ENCODE measurements at places on chromosomes 5 and 9. TPM values are rescaled to one million over a fixed set of nuclear protein-coding genes. Genes with fewer than 3 reads are reported as not detected.

EIF4EBP3 gene
- total RNA-seq: 5.2 TPM

CFAP90 gene
- total RNA-seq: not detected

TYRP1 gene
- total RNA-seq: not detected

PCDHB5 gene
- 0.44 TPM for total RNA-seq

DNA sequence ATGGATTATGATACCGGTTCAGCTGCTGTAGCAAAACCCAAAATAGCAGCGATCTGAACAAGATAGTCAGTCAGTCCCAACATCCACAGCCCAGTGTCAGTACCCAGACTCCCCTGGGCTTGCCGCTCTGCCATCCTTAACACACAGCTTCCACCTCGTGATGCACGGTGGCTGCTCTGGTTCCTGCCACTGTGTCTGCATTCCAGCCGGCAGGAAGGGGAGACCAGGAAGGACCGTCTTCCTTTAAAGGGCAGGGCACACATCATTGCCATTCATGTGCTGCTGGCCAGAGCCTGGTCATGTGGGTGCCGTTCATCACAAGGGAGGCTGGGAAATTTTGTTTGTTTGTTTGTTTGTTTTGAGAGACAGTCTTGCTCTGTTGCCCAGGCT, 131.0 kb upstream of the IER5L start:
- H3K27ac ChIP-seq: no peak overlapping the region
- no peaks in the 10 kb centered on the region for H3K27me3 ChIP-seq
- H3K4me3 ChIP-seq: no peak overlapping the region
- no peaks in the 10 kb centered on the region for H3K36me3 ChIP-seq
- no peaks in the 10 kb centered on the region for H3K4me1 ChIP-seq

DNA sequence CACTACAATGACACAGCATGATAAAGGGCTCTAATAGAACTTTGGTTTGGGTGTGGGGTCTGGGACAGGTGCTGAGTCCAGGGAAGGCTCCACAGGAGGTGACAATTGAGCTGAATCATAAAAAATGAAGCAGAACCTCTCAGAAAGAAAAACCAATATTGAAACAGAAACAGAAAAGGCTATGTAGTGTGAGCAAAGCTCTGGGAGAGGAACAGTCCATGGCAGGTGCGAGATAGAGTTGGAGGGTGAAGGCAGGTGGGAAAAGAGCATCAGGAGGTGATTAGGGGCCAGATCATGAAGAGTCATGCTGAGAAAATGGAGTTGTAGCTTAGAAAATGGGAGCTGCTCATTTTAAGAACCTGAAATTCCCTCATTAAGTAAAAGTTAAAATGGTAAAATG, 164.9 kb downstream of the KCTD16 start:
- no peak overlapping the region for H3K4me3 ChIP-seq
- no peaks in the 10 kb centered on the region for H3K4me1 ChIP-seq
- DNase-seq: no peak
- H3K36me3 ChIP-seq: no peaks in the 10 kb centered on the region

GRCh38 chr5:14445576-14446290, 135.9 kb upstream of the OTULINL start:
- no peaks in the 10 kb centered on the region for H3K36me3 ChIP-seq
- H3K4me3 ChIP-seq: peak overlapping the region; percentile 4
- no peaks in the 10 kb centered on the region for H3K27me3 ChIP-seq

GRCh38 chr9:296411-296810, 81.7 kb downstream of the DOCK8 start:
- no peak for DNase-seq
- H3K36me3 ChIP-seq: no peaks in the 10 kb centered on the region
- H3K4me1 ChIP-seq: peaks cover 18% of the 10 kb centered on the region
- no peaks in the 10 kb centered on the region for H3K27me3 ChIP-seq
- peak overlapping the region; percentile 61 for H3K27ac ChIP-seq
- no peak overlapping the region for H3K4me3 ChIP-seq

DNA sequence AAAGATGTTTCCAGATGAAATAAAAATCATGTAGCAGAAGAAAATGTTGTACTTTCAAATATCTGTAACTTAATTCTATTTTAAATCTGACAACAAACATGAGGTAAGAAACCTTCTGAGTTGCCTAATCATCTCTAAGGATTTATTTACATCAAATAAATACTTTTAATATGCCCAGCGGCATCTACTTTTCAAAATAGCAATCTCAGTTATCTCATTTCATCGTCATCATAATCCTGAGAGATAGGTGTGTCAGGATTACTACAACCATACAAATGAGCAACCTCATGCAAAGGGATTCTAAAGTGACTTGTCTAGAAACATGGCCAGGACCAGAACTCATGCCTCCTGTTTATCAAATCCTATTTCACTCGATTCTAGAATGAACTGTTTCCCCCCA, 49.5 kb downstream of the DENND1A start:
- no peak for DNase-seq
- no peak overlapping the region for H3K4me3 ChIP-seq
- H3K27ac ChIP-seq: no peak overlapping the region
- no peaks in the 10 kb centered on the region for H3K4me1 ChIP-seq
- no peaks in the 10 kb centered on the region for H3K27me3 ChIP-seq

GRCh38 chr5:154308443-154309370, 118.2 kb downstream of the GALNT10 start:
- no peaks in the 10 kb centered on the region for H3K27me3 ChIP-seq
- no peak overlapping the region for H3K27ac ChIP-seq
- no peak overlapping the region for H3K4me3 ChIP-seq
- no peak for DNase-seq
- H3K4me1 ChIP-seq: no peaks in the 10 kb centered on the region
- no peaks in the 10 kb centered on the region for H3K36me3 ChIP-seq

GRCh38 chr5:91119217-91119616, 263.9 kb downstream of the ARRDC3 start:
- no peaks in the 10 kb centered on the region for H3K27me3 ChIP-seq
- H3K36me3 ChIP-seq: no peaks in the 10 kb centered on the region
- no peak for DNase-seq
- H3K4me3 ChIP-seq: no peak overlapping the region

DNA sequence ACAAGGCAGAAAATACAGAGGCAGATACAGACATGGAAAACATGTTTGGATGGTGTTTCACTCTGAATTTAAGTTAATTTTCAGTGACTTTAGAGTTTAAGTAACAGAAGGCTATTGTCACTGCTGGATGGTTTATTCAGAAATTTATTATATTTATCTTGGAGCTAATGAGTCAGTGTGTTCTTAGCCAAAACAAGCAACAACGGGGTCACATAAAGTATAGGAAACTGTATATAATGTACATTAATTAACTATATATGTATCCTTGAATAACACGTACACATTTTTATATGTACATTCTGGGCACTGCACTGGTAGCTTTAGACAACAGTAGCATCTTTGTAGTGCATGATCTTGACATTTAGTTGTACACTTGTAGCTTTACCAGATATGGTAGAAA, 30.7 kb downstream of the CYLC2 start:
- DNase-seq: no peak
- H3K27ac ChIP-seq: no peak overlapping the region
- no peak overlapping the region for H3K4me3 ChIP-seq
- H3K27me3 ChIP-seq: no peaks in the 10 kb centered on the region
- H3K4me1 ChIP-seq: no peaks in the 10 kb centered on the region

- peaks cover 32% of the 10 kb centered on the region for H3K4me1 ChIP-seq
- H3K27me3 ChIP-seq: no peaks in the 10 kb centered on the region
- H3K4me3 ChIP-seq: no peak overlapping the region
- DNase-seq: no peak
Observed at GRCh38 chr9:110356639-110357395, 19.2 kb upstream of the TXNDC8 start.

GRCh38 chr5:79612667-79613198, 492 bp downstream of the TENT2 start:
- no peak for DNase-seq
- H3K4me3 ChIP-seq: peak overlapping the region; percentile 82
- peak overlapping the region; percentile 92 for H3K27ac ChIP-seq
- H3K27me3 ChIP-seq: no peaks in the 10 kb centered on the region

DNA sequence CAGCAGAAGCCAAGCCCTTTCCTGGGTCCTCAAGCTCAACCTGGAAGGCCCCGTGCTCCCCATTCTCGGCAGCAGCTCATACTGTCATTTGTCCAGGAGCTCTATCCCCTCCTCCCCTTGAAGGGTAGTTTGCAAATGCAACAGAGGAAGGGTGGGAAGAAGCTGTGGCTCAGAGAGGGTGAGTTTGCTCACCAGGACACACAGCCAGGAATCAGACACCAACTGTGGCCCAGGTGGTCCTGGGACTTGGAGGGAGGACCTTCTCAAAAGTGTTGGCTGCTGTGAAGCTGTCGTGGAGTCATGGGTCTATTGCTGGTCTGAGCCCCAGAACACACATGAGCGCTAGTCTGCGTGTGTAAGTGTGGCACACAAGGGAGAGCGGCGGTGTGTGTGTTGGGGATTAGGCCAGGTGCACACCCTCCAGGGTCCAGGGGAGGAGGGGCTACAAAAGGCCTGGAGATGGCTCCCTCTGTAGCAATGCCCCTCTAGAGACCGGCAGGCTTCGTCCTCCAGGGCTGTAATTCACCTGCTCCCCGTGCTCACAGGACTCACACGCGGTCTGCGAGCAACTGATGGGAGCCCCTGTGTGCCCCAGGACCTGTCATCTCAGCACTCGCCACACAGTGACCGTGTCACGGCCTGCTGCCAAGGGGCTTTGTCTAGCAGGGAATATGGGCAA, 8.2 kb upstream of the RPS14 start:
- no peak for DNase-seq
- H3K36me3 ChIP-seq: no peaks in the 10 kb centered on the region
- peaks cover 15% of the 10 kb centered on the region for H3K4me1 ChIP-seq
- H3K4me3 ChIP-seq: no peak overlapping the region
- no peak overlapping the region for H3K27ac ChIP-seq

DNA sequence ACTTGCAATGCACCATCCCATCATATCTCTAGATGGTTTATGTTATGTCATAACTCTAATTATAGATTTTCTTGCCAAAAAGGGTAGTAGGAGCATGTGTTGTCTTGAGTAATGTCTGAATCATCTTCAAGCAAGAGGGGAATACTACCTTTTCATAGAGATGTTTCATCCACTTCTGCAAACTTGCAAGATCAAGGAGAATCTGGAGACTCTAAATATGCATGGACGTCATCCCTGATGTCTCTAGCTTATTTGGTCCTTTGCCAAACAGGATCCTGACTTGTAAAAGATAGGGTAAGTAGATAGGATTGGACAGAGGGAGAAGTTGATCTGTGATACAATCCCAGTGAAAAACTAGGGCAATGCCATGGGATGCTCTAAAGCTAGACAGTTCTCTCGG, 246.5 kb downstream of the DMRTA1 start:
- H3K4me3 ChIP-seq: no peak overlapping the region
- H3K27me3 ChIP-seq: no peaks in the 10 kb centered on the region
- H3K27ac ChIP-seq: no peak overlapping the region

DNA sequence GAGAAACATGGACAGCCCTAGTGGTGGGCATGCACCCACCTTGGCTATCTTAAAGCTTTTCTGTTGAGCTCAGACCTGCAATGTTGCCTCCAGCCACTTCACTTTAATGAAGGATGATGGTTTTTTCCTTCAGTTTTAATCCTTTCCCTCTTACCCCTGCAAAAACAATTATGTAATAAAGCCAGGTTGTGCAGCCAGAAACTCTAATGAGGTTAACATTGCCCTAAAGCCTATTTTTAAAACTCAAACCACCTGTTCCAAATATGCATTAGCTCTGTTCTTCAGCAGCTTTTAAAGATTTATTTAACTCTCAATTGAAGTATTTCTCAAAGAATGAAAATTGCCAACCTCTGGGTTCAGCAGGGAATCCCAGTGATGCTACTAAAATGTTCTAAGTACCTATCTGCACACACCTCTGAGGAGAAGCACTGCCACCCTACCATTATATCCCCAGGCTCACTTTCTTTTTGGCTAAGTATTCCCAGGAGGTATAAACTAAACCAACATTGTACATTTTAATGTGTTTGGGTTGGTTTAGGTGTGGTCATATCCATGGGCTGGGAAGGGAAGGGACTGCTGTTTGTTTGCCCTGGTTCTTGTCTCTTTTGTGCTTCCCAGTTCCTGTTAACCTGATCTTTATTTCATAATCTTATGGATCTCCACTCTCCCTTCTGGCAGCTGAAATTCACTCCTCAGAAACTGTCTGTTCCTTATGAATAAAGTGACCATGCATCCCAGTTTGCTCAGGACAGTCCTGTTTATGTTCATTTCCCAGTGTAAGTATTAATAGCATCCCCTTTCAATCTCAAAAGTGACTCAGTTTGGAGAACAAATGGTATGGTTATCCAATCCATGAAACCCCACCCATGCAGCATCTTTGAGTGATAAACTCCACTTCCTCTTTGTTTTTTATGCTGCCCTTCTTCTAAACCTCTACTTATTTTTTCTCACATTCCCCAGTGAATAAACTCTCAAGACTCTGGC, 251.7 kb downstream of the RAB3C start:
- no peak overlapping the region for H3K27ac ChIP-seq
- no peak overlapping the region for H3K4me3 ChIP-seq
- H3K36me3 ChIP-seq: no peaks in the 10 kb centered on the region
- DNase-seq: no peak

GRCh38 chr5:143610946-143611345, 201.0 kb upstream of the HMHB1 start:
- DNase-seq: no peak
- no peaks in the 10 kb centered on the region for H3K4me1 ChIP-seq
- no peak overlapping the region for H3K4me3 ChIP-seq
- no peak overlapping the region for H3K27ac ChIP-seq
- H3K27me3 ChIP-seq: no peaks in the 10 kb centered on the region
- no peaks in the 10 kb centered on the region for H3K36me3 ChIP-seq

DNA sequence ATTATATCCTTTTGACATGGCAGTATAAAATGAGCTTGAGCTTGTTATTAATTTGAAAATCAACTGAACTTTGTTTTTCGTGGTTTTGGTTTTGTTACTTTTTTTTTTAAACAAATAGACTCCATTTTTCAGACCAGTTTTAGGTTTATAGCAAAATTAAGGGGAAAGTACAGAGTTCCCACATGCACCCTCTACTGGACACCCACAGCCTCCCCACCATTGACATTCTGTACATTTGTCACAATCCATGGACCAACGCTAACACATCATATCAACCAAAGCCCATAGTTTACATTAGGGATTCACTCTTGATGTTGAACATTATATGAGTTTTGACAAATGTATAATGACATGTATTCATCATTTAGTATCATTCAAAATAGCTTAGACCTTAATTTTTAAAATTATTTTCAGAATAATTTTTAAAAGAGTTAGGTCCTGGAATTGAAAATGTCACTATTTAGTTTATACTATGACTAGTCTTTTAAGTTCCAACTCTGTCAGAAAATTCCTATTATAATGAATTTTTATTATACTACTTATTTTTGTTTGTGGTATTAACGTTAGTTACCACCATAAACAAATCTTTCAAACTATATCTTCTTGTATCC, 35.3 kb upstream of the JMY start:
- no peak overlapping the region for H3K27ac ChIP-seq
- no peaks in the 10 kb centered on the region for H3K36me3 ChIP-seq
- no peaks in the 10 kb centered on the region for H3K4me1 ChIP-seq
- H3K4me3 ChIP-seq: no peak overlapping the region
